NCI-H146 (cell line): ENCODE measurements at places on chromosomes 6 and 20.
A peak's percentile ranks its signal among the peaks of the same experiment; 100 is the strongest.

DNA sequence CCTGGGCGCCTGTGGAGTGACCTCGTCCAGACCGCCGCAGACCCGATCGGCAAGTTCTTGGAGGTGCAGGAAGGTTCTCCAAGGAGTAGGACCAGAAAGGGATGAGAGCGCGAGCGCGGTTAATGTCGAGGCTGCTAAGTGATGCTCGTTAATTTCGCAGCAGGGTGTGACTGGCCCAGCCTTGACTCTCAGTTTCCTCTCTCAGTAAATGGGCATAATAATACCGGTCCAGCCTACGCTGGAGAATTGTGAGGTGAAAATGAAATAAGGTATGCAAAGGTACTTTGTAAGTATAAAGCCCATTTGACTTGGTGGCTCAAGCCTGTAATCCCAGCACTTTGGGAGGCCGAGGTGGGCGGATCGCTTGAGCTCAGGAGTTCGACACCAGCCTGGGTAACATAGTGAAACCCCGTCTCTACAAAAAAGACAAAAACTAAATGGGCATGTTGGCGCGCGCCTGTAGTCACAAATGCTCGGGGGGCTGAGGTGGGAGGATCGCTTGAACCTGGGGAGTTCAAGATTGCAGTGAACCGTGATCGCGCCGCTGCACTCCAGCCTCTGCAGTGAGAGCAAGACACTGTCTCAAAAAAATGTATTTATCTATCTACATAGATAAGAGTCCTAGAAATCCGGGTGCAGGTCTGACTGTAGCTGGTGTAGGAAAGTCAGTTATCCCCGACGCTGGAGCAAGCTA is 634 bp upstream of the BTBD9 start:
- DNase-seq: peak; percentile 16

- peak; percentile 15 for DNase-seq
These were observed 45.9 kb upstream of the ZNFX1 start for GRCh38 chr20:49323622-49324238.

- no peak for DNase-seq
These were observed 23.7 kb downstream of the EPB41L2 start for GRCh38 chr6:131039345-131039680.

DNA sequence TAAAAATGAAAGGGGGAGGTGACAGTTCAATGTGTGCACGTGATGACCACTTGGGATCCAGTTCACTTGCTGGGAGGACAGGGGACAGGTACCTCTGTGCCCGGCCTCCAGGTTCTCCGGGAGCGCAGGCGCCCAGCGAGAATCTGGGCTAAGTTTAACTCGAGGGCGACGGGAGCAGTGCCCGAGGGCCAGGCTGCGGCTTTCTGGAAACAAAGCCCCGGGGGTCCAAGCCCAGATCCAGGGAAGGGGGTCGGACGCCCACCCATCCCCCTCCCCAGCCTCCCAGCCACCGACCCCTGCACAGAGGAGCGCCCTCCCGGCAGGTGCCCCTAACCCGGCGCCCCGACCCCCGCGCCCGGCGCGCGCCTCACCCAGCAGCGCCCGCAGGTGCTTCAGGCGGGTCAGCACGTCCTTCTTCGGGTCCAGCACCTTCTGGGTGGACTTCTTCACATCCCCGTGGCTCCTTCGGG is 405 bp downstream of the RALGAPA2 start:
- peak; percentile 66 for DNase-seq

- DNase-seq: no peak
These were observed 122.4 kb downstream of the IPCEF1 start for GRCh38 chr6:154234019-154234772.

- peak; percentile 99 for DNase-seq
These were observed 1.0 kb upstream of the FBXO5 start for GRCh38 chr6:152983637-152984512.

- DNase-seq: no peak
These were observed 39.8 kb downstream of the GPR6 start for GRCh38 chr6:110017946-110018345.

DNA sequence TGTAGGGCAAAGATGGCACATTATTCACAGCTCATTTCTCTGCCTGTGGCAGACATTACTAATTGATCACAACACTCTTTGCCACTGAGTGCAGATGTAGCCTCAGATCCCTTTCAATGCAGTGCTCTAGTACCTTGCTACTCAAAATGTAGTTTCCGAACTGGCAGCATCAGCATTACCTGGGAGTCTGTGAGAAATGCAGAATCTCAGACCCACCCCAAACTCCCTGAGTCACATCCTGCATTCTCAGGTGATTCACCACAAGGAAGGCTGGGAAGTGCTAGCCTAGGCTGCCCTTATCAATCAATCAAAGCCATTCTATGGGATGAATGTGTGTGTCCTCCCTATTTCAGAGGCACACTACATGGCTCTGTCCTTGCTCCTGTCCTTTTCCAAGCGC is 58.5 kb downstream of the PCNA start:
- no peak for DNase-seq

DNA sequence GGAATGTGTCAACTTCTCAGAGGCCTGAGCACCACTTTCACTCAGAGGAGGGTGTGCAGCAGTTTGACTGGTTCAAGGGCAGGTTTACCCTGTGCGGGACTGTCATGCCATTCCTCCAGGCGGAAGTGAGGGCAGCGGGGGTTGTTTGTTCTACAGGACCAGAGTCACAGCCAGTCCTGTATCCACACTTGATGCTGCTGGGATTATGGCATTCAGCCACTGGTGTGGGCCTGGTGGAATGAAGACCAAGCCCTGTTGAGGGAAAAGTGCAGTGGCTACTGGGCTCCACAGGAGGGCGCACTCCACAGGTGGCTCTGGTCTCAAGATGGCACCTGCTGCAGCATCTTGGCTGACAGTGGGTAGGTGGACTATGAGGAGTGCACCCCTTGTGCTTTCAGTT is 14.8 kb downstream of the SEMG2 start:
- no peak for DNase-seq

- no peak for DNase-seq
These were observed 7.8 kb upstream of the MTRES1 start for GRCh38 chr6:107020239-107020638.

DNA sequence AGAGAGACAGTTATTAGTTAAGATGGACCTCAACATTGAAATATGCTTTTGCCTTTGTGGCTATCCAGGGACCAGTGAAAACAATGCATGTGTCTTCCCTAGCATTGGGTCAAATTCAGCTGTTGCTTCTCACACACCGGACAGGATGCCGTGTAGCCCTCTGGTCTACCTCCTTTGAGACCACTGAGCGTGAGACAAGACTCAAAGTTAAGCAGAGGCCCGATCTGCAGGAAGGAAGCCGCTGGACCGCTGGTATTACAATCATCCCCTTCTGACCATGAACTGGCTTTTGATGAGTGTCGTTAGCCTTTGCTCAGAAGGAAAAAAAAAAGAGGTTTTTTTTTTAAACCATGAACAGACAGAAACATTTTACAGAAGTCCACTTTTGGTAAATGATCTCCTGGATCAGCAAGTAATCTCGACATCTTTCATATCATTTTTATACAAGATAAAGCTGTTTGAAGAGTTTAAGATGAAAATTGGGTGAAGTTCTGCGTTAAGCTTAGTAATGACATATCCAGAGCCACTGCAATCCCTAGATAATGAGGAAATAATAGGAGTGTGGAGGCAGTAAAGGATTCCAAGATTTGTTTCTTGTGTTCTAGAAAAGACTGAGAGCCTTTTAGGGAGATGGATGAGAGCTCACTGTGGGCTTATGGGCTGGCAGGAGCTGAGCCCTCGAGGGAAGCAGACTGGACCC is 622.8 kb downstream of the QKI start:
- no peak for DNase-seq

DNA sequence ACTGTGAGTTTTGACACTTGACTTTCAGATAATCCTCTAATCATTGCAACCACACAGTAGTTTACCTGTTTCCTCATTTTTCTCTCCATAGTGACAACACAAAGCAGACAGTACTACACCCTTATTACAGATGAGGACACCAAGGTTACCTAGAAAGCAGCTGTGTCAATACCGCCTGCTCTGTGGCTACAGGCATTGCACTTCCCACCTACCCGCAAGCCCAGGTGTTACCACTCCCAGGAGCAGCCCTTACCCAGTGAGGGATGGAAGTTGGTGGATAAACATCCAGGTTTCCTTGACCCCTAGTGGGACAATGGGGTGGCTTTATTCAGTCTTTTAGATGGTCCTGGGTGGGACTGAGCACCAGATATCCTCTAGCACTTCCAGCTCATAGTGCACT is 503.6 kb downstream of the PTPRT start:
- DNase-seq: no peak

DNA sequence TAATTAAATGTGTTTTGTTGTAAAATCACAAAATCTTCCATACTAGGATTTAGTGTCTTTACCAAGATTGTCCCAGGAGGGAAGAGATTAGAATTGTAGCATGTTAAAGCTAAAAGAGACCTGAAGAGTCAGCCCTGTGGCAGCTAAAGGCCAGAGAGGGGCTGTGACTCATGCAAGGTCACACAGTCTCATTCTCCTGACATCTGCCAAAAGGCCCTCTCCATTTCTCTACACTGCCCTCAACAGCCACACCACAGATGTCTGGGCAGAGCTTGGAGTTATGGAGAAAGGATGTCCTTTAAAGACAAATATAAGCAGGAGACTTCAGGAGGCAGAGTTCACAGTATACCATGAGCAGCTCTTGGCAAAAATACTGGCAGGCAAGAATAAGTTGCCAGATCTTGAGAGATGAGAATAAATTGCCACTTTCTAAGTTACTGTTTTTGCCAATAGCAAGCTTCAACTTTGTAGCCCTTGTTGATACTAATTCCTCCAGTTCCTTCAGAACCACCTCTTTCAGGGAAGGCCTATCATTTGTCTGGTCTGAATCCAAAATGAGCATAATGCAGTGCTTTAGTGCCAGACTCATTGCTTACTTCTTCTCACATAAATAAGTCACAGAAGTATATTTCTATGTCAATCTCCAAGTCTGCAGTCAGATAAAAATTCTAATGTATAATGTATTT is 41.7 kb downstream of the AKIRIN2 start:
- no peak for DNase-seq

- DNase-seq: no peak
These were observed 93.6 kb downstream of the FOXC1 start for GRCh38 chr6:1703091-1703855.

DNA sequence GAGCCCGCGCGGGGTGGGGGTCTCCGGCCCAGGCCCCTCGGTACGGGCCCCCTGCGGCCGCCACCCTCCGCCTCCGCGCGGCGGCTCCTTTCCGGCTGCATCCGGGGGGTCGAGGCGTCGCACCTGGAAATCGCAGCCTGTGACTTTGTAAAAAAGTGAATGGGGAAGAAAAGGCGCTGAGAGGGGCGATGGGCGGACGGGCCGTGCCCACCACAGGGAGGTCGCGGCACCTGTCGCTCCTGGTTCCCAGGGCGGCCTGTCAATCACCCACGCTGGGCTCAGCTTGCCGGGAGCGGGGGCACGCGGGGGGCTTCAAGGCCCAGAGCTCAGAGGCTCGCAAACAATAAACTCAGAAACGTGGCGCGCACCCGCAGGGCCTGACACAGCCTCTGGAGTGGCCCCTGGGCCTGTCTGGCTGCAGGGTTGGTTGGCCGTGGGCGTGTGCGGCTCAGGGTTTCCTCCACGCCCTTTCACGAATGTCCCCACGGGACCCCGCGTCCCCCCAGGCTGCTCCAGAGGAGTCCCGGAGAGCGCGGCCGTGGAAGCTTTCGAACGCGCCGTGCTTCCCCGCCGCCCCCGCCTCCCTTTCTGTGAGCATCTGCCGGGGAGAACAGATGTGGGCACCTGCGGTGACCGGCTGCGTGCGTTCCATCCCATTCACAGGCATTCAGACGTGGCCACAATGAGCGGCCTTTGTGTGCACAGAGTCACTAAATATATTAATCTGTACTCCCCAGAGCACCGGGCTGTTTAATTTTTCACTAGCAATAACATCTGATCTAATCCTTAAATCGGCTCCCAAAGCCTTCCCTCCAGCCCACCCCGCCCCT is 6.1 kb upstream of the DLL1 start:
- DNase-seq: peak; percentile 92

DNA sequence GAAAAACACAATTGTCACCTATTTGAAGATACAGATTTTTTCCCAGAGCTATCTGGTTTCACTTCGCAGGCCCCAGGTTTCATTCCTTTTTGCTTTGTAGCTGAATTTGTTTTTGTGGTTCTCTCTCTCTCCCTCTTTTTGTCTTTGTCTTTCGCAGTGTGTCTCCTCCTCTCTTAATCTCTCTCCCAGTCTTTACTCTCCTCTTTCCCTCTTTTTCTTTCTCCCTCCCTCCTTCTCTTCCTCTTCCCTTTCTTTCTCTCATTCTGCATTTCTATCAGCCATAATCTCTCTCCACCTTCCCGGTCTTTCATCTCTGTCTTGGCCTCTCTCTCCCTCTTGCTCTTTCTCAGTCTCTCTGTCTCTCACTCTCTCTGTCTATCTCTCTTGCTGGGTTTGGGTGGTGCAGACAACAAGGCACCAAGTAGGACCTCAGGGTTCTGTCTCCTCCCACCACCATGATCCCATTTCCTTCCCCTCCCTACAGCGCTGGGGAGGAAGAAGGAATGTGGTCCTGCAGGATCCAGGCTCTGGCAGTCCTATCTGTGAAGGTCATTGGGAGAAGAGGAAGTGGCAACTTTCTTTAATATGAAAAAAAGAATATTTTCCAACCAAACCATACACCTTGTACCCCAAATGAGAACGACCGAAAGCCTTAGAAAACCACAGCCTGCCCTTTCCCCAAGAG is 63.2 kb downstream of the BANF2 start:
- DNase-seq: no peak

GRCh38 chr20:41349266-41349665 is 8.6 kb downstream of the LPIN3 start:
- DNase-seq: no peak

- DNase-seq: no peak
These were observed 8.9 kb downstream of the ZSCAN12 start for GRCh38 chr6:28390688-28391087.

DNA sequence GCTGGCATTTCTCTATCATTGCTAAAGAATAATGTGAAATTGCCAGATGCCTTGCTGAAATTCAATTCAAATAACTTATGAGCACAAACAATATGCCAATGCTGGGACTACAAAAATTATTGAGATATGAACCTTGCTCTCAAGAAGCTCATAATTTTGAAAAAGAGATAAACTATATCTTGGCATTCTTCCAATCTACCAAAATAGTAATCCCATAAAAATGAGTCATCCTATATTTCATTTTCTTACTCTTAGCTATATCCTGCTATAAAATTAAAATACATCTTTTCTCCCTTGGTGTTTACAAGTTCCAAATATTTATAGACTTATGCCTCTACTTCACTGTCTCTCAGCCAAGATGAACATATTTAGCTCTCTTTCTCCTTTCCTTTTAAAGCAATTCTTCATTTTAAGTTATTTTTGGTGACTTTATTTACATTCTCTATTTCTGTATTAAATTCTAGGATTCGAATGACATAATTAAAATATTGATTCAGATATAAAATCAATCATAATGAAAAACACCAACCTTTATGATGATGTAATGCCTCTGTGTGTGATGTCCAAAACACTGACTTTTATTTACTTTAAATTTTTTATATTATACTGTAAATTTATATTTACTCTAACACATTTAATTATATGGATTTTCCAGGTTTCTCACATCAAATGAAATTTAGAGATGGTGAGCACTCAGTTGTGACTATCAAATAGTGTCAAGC is 152.6 kb downstream of the CDK19 start:
- no peak for DNase-seq
